ENCODE measurements at places on chromosomes 7 and 10.

GRCh38 chr10:23585186-23585585, 146.3 kb downstream of the OTUD1 start:
- no peak for DNase-seq

GRCh38 chr7:85972504-85973141, 671.1 kb upstream of the GRM3 start:
- DNase-seq = no peak

GRCh38 chr10:120426306-120426705, 30.7 kb upstream of the PLPP4 start:
- no peak for DNase-seq

- no peak for DNase-seq
These were observed 111.7 kb upstream of the GJD4 start for GRCh38 chr10:35493196-35494118.

GRCh38 chr10:69649786-69650550, 19.9 kb downstream of the FAM241B start:
- no peak for DNase-seq

DNA sequence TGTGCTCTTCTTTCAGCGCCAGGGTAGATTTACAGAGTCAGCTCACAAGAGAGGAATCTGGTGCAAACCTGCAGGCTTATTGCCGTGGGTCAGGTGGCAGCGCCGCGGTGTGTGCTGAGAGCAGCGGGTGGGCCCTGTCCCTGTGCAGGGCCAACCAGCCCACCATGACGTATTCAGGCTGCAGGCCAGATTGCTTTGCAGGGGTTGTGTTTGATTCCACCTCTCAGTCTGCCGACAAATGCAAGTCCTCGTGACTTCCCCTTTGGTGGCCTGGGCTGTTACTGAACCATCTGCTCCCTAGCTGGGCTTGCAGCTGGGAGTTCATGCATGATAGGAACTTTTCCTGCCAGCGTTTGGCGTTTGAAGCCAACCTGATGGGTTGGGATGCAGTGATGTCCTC, 66.7 kb upstream of the LEP start:
- DNase-seq = peak; percentile 42

- no peak for DNase-seq
These were observed 65.7 kb downstream of the VWA2 start for GRCh38 chr10:114304571-114305421.

GRCh38 chr10:32349968-32350738, 3.2 kb upstream of the EPC1 start:
- no peak for DNase-seq

GRCh38 chr7:32658034-32658433, 162.7 kb downstream of the AVL9 start:
- no peak for DNase-seq

GRCh38 chr7:128836729-128837348, 6.6 kb downstream of the FLNC start:
- DNase-seq = no peak

DNA sequence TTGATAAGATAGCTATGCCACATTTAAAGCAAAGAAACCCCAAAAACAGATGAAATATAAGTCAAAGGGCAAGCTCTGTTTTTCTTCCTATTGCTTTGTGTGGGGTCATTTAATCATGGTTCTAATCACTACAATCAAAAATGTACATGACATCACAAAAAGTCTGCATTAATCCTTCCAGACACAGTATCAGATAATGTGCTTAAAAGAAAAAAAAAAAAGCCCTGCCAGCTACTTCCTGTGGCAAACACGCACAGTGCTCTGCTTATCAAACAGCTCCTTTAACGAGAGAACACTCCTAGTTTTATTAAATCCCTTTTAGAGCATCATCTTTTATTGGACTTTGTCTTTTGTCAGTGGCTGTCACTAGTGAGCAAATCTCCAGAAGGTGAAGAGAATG, 1005.8 kb downstream of the GATA3 start:
- DNase-seq = no peak

- no peak for DNase-seq
These were observed 121.6 kb upstream of the KLF6 start for GRCh38 chr10:3906511-3907111.

DNA sequence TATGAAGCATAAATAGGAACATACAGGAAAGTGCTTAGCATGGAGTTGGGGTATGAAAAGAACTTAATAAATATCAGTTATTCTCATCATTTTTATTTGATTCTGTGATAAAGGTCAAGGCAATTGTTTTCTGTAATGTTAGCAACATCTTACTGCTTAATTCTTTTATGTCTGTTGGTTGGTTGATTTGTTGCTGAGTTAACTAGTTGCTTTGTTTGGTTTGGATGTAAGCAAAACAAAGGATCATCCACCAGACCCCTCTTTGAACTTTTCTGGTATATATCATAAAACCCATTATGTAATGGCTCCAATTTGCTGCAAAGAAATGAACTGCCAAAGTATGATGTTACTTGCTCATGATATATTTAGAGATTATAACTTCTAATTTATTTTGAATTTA, 44.5 kb downstream of the CH25H start:
- DNase-seq = no peak

- DNase-seq = no peak
These were observed 514 bp downstream of the NHLRC2 start for GRCh38 chr10:113854761-113855588.

GRCh38 chr10:6713716-6714115, 133.6 kb upstream of the PRKCQ start:
- no peak for DNase-seq

DNA sequence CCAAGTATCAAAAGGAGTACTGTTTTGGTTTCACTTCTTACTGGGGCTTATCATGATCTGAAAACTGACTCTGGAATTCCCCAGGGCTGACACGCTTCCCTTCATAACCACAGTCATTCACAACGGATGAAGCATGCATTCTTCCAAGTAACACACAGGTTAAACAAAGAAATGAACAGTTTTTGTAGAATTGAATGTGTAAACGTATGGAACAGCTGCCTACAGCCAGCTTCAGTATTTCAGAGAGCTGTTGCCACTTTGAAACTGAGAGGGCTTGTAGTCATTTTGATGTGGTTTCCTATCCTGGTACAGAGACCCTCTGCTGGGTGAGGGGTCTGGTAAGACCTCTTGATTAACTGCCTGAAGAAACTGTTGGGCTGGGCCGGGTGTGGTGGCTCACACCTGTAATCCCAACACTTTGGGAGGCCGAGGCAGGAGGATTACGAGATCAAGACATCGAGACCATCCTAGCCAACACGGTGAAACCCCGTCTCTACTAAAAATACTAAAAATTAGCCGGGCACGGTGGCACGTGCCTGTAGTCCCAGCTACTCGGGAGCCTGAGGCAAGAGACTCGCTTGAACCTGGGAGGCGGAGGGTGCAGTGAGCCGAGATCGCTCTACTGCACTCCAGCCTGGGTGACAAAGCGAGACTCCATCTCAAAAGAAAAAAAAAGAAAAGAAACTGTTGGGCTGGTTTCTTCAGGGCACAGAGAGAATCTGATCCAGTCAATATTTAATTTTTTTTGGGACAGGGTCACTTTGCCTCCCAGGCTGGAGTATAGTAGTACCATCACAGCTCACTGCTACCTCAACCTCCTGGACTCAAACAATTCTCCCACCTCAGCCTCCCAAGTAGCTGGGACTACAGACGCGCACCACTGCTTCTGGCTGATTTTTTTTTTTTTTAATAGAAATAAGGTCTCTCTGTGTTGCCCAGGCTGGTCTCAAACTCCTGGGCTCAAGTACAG, 4.7 kb downstream of the NFE2L3 start:
- DNase-seq = no peak

DNA sequence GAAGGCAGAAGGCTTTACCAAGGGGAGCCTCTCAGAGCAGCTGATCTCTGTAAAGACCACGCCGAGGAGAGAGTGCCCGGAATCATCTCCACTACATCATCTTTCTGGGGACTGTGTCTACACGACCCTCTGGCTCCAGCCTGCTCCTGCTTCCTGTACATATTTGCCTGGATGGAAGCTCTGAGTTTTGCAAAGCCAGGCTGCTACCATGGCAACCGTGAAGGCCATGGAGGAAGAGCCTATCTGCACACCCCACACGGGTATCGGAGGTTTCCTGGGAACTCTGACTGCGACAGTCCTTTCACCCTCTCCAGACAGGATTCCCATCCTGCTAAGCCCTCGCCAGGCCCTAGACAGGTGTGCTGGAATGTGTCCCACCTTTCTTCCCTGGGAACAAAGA, 83.4 kb upstream of the TNRC18 start:
- DNase-seq = no peak

- DNase-seq = no peak
These were observed 116.2 kb downstream of the CDH23 start for GRCh38 chr10:71512761-71513539.

- peak; percentile 29 for DNase-seq
These were observed 587 bp upstream of the GRK5 start for GRCh38 chr10:119206603-119207365.

- DNase-seq = no peak
These were observed 643.1 kb downstream of the PARD3 start for GRCh38 chr10:34171957-34172527.

GRCh38 chr10:17255512-17255911, 27.5 kb downstream of the VIM start:
- peak; percentile 69 for DNase-seq

DNA sequence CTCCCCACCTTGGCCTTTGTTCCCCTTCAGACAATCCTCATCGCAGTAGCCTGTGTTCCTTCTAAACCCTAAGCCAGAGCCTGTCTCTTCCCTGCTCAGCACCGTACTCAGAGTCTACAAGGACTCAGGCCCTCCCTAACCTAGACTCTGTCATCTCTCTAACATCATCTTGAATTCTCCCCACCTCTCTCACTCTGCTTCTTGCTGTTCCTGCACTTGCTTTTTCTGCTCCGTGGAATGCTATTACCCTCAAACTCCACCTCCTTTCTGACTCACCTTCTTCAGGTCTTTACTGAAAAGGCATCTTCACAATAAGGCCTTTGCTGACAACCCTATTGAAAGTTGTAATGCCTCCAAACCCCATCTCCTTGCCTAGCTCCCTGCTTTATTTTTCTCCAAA, 141.0 kb downstream of the DKK1 start:
- DNase-seq = no peak

GRCh38 chr7:122588621-122589020, 110.3 kb downstream of the RNF133 start:
- no peak for DNase-seq

DNA sequence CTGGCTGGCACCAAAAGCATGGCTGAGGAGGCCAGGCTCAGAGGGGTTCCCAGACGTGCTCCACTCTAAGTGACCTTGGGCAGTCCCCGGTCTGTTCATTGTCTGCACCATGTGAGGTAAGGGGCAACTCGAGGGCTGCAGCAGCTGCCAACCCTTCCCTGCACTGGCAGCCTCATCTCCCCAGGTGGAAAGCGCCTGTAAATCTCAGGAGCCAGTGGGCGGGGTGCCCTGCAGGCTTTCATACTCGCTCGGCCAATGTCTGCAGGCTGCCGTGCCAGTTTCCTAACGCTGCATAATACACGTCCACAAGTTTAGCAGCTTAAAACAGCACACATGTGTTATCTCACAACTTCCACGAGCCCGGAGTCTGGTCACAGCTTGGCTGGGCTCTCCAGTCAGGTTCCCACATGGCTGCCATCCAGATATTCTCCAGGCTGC, 12.6 kb upstream of the GDF10 start:
- no peak for DNase-seq

All from GF-D8 (cell line).